ENCODE measurements at places on chromosomes 7 and 10.

DNA sequence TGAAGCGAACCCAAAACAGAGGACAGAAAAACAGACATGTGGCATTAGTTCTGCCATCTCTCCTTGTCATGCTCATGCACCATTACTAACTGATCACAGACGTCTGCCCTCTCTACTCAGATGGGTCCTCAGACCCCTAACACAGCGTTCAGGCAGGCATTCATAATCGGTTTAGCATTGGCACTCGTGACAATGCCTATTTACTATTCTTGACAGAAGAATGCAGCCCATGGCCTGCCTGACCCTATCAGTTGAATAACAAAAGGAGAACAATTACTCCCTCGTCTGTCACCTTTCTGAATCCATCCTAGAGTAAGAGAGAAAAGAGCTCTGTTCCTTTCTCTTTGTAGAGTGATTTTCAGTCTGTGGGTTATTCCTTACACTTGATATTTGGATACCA, 194.6 kb upstream of the PHYHIPL start:
- DNase-seq: no peak

DNA sequence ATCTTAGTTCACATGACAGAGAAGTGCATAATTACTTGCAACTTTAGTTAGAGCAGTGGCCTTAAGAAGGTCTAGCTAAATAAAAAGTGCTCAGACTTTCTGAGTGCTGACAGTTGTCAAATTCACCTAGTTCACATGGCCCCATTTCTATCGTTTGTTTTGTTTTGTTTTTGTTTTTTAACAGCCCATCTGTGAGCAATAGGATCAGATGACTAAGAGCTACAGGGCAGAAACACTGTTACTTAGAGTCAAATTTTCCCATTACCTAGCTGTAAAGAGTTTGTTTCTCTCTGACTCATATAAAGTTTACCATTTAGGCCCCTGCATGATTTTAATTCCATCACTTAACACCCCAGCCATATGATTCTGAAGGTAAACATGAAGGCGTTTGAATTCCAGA, 18.8 kb downstream of the CAV1 start:
- DNase-seq: no peak

- no peak for DNase-seq
Measured at GRCh38 chr7:45161842-45162241, 4.3 kb downstream of the RAMP3 start.

- DNase-seq: no peak
Measured at GRCh38 chr7:155705623-155706360, 61.3 kb downstream of the RBM33 start.

DNA sequence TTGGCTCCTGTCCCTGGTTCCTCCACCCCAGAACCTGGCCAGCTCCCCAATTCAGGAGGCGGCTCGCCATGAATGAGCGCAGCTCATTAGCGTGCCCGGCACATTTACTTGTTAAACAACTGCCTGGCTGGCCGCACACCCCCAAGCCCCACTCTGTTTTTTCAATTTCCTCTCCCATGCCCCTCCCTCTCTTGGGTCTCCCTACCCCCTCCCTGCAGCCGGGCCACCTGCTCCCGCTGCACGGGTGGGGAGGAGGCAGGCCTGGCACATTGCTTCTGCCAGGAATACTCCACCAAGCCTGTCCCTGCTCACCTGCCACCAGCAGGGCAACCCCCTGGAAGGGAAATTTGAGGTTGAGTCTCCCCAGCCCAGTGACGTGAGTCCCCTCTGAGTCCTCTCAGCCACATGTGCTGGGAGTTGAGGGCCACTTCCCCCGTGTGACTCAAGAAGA, 2.5 kb upstream of the SLIT1 start:
- no peak for DNase-seq

GRCh38 chr10:48710647-48711275, 26.1 kb downstream of the WDFY4 start:
- DNase-seq: no peak

- DNase-seq: no peak
Measured at GRCh38 chr7:2628130-2628482, 3.7 kb upstream of the TTYH3 start.

GRCh38 chr7:146090023-146090645, 26.5 kb upstream of the CNTNAP2 start:
- no peak for DNase-seq

GRCh38 chr10:105592468-105592867, 951.4 kb downstream of the SORCS3 start:
- no peak for DNase-seq

- DNase-seq: no peak
Measured at GRCh38 chr7:51187941-51188340, 128.7 kb downstream of the COBL start.

DNA sequence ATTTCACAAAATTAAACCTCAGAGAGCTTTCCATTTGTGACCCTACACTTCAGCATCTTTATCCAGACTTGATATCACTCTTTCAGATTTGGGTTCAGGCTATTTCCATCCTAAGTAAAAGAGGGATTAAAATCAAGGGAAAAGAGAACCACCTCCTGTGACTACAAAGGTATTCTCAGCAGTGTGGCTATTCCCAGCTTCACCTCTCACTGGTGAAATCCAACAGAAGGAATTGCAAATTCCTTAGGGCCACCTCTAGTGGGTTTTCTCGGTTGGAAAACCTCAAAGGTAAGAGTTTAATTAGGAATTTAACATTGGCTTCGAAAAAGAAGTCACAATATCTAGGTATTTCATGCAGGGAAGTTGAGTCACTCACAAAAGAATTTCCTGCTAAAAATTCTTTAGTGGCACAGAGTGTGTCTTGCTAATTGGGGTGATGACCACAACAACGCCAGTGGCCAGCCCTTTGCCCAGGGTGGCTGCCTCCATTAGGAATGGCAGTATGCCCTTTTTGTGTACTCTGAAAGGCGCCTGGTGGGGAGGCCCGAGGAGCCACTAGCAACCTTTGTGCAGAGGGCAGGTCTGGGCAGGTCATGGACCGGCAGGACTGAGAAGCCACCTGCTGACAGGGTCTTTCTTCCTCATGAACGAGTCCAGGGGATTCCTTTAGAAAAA, 52.2 kb downstream of the SEM1 start:
- no peak for DNase-seq

- peak; percentile 30 for DNase-seq
Measured at GRCh38 chr7:141558544-141559183, 7.5 kb downstream of the AGK start.

GRCh38 chr10:47414752-47415519, 30.8 kb upstream of the ZNF488 start:
- DNase-seq: no peak

GRCh38 chr10:115849197-115849596, 423.8 kb downstream of the GFRA1 start:
- DNase-seq: no peak

DNA sequence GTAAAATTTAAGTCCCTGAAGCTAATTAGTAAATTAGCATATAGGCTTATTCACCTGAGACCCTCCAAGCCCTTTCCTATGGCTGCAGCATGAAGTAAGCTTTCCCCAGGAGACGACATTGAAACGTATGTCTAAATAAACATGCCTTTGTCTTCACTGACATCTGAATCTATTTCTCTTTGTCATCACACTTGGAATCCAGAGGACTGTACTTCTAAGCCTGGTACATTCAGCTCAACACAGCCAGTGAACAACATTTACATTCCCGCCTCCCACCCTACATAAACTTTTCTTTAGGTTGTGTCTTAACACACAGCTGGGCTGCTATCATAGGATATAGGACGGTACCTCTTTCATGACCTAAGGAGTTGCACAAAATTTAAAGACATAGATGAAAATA, 414.4 kb downstream of the SFMBT2 start:
- no peak for DNase-seq

Measured in stimulated activated naive CD8-positive, alpha-beta T cell treated with anti-CD3 and anti-CD28 coated beads, Interleukin-15, amount 100 ng/mL, for 72 hours (primary cell).